ELF-1 (cell line): ENCODE measurements at places on chromosomes 3 and 15.

DNA sequence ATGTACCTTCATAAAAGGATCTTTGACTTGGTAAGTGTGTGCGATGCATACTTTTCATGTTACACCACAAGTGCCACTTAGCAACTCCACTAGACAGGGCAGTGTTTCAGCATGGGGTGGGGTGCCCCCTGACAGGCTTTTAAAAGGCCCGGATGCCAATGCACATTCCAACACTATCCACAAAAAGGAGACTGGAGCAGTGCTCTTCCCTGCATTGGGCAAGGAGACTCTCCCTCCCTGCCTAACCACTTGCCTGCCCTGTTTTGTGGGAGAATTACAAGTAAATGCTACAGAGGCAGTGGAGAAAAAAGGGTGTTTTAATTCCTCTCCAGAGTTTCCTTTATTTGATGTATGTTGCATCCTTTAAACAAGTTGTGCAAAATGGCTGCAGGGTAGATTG is 1.7 kb upstream of the RARB start:
- peak; percentile 64 for DNase-seq

GRCh38 chr3:88433568-88433967 is 283.8 kb downstream of the C3orf38 start:
- no peak for DNase-seq

GRCh38 chr15:52440414-52440813 is 88.3 kb downstream of the MYO5A start:
- no peak for DNase-seq

DNA sequence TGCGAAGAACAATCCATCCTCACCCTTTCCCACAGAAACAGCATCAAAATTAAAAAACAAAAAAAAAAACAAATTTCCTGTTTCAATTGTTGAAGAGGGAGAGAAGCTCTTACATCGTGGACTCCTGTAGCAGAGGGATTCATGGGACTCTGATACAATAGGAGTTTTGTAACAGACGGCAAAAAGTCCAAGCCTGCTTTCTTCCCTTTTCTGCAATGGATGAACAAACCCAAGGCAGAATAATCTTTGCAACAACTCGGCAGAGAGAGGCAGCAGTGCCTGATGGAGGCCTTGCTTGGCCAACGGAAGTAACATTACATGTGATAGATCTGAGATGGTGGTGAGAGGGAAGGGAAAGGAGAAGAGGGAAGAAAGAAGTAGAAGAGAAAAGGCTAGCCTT is 26.9 kb downstream of the CCR4 start:
- no peak for DNase-seq

DNA sequence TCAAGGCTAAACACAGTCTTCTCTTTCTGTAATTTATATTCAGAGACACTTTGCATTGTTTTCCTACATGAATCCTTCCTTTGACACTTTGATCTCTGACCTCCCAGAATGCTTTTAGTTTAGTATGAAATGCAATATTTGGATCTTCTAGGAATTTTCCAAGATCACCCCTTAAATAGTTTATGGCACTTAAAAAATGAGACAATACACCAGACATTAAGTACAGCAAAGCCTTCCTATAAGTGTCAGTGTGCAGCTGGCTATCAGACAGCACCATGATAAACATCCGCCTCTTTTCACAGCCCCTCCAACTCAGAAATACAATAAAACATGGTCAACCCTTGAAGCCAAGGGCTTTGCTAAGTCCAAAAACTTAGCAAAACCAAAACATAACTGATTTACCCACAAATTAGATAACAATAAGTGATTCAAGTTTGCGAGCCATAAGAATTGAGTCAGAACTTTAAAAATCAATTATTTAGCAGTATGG is 304.4 kb upstream of the LRRFIP2 start:
- DNase-seq: no peak

- DNase-seq: peak; percentile 89
Measured at GRCh38 chr3:124688581-124689454, 41.4 kb upstream of the UMPS start.

DNA sequence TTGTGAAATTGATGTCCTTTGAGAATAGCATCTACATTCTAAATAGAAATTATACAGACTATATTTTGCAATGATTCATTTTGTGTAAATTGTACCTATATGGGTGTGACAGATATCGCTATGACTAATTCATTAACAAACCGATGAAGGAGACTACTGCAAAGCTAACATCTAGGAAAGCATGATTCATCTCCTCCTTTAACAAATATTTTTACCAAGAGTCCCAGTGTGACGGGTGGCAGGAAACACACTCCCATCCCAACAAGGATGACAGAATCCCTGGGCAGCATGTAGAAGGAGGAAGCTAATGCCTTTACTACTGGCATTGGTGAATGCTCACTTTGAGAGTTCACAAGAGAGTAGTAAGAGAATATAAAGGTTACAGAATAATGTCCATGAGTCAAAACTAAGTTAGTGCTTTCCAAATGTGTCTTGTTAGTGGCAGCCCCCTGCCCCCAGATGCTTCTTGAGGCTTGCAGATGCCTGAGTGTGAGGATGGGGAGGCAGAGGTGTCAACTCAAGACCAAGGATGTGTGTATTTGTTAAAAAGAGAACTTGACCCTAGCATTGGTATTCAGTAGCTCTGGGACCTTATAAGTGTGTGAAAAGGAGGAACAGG is 180.6 kb downstream of the FMN1 start:
- DNase-seq: no peak

- no peak for DNase-seq
Measured at GRCh38 chr3:188518835-188519452, 365.0 kb downstream of the LPP start.

- no peak for DNase-seq
Measured at GRCh38 chr3:31610700-31611275, 78.1 kb downstream of the STT3B start.

- DNase-seq: no peak
Measured at GRCh38 chr3:125436921-125437320, 61.8 kb upstream of the ZNF148 start.

DNA sequence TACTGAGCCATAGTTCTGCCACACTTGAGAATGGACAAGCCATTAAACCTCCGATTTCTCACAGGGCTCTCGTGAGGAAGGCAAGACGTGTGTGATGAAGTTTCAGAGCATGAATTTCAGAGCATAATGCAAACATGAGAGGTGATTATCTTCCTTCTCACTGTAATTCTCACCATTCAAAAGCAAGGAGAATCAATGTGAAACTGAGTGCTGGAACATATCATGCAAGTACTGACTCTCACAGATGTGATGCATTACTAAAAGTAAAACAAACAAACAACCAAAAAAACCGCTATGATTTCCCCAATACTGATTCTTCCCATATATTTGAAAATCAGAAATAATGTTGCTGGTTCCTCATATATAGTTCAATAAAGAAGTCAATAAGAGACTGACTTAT is 23.7 kb downstream of the P3H2 start:
- DNase-seq: no peak

DNA sequence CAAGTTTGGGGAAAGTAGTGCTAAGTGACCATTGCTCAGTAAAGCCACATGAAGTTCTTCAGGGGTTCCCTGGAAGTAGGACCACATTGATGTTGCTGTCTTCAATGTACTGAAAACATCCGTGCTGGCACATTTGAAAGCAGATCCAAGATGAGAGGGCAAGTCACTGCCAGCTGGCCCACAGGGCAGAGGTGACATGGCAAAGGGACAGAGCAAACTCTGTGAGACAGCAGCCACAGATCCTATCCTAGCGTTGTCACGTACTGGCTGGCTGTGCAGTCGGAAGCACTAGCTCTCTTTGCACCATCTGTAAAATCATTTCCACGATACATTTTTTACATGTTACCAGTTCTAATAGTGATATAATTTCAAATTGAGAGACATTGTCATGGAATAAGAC is 13.8 kb downstream of the MUC13 start:
- DNase-seq: no peak

DNA sequence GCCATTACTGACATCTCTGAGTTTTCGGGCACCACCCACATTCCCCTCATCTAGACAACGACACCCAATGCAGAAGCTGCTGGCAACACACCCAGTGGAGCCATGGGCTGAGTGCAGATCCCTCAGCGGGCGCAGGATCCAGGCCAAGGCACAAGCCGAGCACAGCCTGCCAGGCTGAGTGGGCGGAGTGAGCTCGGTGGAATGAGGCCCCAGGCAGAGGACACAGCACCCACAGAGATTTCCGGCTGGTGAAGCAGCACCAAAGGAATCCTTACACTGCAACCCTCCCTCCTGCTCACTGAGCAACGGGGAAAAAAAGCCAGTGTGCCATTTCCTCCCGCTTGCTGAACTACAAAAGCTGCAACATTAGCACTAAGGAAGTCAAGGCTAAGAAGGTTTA is 34.3 kb downstream of the ZMAT3 start:
- peak; percentile 24 for DNase-seq

DNA sequence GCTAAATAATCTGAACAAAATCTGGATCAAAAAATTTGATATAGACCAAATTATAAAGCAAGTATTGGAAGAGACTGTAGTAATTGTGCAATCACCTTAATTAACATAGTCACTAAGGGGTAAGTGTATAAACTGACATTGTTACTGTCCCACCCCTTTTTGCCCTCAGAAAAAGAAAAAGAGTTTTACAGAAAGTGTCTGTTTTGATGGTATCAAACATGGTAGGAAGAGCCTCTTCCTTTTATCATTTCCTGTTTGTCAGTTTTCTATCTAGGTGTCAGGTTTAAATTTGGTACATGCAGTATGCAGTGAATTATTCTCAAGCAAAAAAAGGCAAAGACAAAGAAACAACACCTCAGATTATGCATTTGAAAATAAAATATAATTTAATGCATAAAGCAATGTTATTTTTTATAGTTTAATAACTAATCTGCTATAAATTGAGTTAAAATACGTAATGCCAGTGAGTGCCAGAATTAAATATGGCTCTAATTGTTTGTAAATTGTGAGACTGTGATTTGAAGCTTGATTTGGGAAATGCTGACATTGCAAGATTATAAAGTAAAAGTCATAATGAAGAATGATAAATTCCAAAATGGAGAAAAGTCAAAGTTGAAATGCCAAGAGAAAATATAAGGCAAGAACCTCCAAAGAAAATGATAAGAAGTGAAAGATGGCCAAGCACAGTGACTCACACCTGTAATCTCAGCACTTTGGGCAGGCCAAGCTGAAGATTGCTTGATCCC is 30.3 kb upstream of the CMC1 start:
- DNase-seq: no peak
